ENCODE measurements at places on chromosomes 5 and 9.

GRCh38 chr5:27996665-27997064 is 958.3 kb upstream of the CDH9 start:
- DNase-seq: no peak

DNA sequence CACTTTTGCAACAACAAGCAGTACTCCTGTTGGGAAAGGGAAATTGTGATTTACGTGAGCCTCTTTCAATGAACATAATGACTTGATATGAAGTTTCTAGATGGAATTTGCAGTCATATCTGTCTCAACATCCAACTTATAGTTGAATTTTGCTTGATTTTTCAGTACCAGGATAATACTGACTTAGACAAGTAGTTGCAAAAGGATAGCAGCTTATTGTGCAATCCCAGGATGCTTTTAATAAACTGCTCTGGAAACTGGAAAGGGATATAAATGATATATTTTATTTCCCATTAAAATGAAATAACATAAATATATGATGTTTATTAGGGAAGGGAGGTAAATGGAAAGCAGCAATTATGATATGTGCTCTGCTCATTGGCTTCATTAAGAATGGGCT is 174.4 kb upstream of the RGMB start:
- DNase-seq: no peak

GRCh38 chr5:106757672-106758071 is 913.1 kb downstream of the EFNA5 start:
- no peak for DNase-seq

GRCh38 chr9:130003943-130004552 is 38.9 kb downstream of the FNBP1 start:
- DNase-seq: no peak

DNA sequence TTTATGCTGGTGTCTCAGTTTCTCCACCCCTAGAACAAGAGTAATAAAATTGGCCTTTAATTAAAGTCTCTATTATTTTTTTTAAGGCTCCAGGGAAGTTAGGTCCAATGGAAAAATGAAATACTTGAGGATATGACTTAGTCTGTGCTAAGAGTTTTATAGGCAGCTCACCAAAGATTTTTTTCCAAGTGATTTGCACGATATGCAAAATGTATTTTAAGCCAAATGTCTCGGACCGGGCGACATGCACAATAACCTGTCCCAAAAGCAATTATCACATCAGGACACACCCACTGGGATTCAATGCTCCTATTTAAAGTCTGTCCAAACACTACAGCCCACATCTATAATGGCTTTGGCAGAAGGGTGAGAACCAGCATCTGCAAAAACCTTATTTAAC is 136.1 kb upstream of the ANKH start:
- DNase-seq: no peak
